Stimulated activated CD4-positive, alpha-beta T cell treated with anti-CD3 and anti-CD28 coated beads, TNF-alpha, amount 100 ng/mL, for 48 hours (primary cell): ENCODE measurements at places on chromosomes 16 and 17.

GRCh38 chr16:29825145-29826044, 5.1 kb downstream of the MVP start:
- DNase-seq = no peak

GRCh38 chr16:83689385-83689831, 118.4 kb upstream of the HSBP1 start:
- DNase-seq = no peak

GRCh38 chr17:78734793-78735641, 47.1 kb downstream of the CYTH1 start:
- no peak for DNase-seq

- DNase-seq = no peak
Measured at GRCh38 chr17:43846963-43847371, at the start of gene CD300LG. CD300LG (plus strand) TSS chr17:43847176; CDS start chr17:43847217, 41 bp downstream.
